Mammary epithelial cell (primary cell): ENCODE measurements at places on chromosomes 16 and 17.

- no peak for DNase-seq
These were observed 30.9 kb upstream of the FOXF1 start for GRCh38 chr16:86479419-86479818.

DNA sequence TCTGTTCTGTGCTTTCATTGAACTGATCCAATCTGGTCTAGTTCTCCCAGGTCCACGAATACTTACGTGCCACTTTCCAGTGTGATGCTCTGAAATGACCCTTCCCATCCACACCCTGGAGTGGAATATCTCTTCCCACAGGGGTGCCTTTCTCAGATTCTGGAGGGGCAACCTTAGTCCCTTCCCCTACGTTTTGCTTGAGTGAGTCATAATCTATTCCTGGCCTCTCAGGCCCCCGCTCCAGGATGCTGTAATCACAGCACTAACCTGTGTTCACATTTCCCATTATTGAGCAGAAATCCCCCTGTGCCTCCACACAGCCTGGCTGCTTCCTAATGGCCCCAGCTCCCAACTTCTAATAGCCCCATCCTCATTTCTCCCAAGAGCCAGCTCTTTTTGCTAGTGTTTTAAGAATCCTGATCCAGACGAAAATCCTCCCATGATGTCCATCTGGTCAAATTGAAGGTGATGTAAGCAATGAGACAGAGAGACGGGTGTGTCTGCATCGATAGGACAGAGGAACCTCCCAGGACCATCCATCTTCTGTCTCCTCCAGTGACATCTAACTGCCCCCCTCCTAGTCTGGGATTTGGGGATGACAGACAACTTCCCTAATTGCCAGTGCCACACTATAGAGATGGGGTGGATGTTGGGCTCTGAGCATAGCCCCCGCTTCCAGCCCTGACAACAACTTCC lies 164.0 kb upstream of the MAF start:
- DNase-seq: no peak

- DNase-seq: no peak
These were observed 69.5 kb upstream of the GNG13 start for GRCh38 chr16:869823-870641.

- DNase-seq: no peak
These were observed 116.5 kb downstream of the ADCY9 start for GRCh38 chr16:3999479-4000325.

GRCh38 chr17:55743103-55743679 lies 7.7 kb upstream of the PCTP start:
- peak; percentile 91 for DNase-seq

DNA sequence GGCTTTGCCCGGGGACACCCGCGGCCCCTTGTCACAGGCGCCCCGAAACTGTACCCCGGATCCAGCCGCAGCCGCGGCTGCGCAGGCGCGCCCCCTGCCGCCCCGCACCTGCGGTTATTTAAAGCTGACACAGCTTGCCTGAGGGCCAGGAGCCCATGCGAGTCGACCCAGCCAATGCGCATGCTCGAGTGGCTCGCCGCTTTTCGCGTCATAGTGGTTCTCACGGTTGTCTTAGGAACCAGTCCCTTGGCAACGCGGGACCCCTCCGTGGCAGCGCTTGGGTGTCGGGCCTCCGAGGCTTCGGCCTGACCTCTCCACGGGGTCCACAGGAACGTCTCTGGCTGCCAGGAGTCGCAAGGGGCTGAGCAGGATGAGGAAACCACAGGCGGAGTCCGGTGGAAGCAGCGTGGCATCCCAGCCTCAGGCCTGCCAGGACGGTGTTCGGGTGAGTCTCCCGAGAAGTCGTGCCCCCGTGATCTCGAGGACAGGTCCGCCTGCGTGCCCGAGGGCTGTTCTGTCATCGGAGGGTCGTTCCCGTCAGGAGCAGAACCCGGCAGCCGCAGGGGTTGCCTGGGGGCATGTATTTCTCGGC lies 716.9 kb downstream of the KCNJ18 start:
- DNase-seq: no peak

DNA sequence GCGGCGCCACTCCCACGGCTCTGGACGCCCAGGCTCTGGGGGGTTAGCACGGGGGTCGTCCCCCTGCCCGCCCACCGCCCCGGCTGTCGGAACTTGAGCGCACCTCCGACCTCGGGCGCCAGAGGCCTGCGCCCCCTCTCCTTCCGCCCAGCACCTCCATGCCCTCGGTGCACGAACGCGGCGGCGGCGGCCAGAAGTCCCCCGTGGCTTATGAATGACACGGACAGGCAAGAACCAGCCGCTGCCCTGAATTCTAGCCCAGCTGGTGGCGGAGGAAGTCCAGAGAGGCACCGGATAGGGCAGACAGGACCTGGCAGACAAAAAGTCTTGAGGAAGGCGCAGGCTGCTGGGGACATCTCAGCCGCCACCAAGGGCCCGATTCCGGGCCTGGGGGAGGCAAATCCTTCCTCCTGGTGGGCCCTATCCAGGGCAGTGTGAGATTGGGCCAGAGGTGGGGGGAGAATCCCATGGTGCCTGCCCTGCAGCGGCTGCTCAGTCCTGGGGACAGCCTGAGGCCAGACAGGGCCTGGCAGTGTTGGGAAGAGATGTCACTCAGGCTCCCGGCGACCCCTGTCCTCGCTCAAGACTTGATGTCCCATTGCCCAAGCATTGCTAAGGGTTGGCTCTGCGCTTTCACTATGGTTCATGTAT lies 897 bp upstream of the CYGB start:
- DNase-seq: no peak

DNA sequence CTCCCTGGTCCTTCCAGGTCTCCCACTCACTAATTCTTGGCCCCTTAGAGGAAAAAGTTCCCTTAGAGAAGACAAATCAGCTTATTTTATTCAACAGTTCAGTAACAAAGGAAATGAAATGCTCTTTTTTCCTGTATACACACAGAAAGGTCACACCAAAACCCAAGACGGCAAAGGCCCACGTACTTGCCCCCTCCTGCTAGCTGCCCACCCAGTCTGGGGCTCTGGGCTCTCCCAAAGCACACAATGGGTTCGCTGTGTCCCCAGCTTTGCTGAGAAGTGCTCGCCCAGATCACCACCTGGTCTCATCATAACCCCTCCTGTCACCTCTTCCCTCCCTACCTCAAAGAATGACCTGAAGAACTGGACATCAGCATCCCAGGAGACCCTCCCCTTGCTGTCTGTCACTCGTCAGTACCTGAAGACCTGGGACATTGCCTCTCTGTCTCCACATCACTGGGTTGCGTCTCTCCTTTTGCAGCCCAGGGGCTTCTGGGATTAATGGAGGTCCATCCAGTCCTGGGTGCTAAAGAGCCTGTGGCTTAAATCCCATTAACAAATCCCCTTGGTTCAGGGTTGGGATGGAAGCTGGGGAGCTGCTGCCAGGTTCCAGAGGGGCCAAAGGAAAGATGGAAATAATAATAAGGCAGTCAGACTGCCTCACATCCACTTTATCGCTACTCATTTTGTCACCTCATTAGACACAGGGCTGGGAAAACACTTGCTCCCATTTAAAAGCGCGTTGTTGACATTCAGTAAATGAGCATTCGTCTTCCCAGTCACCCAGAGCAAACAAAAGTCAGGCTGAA lies 3.3 kb downstream of the SLC6A4 start:
- DNase-seq: no peak

DNA sequence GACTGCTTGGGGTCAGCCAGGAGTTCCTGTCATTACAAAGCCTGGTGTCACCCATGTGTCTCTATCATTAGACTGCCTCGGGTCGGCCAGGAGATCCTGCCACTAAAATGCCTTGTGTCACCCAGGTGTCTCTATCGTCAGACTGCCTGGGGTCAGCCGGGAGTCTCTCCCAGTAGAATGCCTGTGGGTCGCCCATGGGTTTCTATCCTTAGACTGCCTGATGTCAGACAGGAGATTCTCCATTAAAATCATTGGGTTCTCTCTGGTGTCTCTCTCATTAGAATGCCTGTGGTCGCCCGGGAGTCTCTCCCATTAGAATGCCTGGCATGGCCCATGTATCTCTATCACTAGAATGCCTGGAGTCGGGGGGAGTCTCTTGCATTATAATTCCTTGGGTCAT lies 2231.0 kb downstream of the TP53TG3F start:
- DNase-seq: no peak

DNA sequence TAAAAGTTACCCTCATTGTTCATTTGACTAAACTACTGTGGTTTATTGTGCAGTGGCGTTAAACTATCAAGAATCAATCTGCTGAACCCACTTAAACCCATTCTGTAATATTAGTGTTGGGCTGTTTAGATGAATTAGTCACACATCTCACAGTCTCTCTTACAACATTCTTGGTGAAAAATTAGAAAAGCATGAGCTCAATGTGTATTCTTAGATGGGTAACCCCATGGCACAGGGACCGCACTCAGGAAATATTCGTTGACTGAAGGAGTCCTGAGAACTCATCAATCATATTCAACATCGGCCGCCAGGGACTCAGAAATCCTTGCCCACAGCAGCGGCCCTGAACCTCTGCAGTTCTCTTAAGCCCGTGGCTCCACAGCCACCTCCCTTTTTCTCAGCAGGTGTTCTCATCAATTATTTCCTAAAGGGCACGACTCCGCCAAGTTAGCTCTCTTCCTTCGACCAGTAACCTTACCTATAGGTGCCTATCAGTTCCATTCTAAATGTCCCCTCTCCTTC lies 155.6 kb downstream of the STX8 start:
- DNase-seq: no peak

DNA sequence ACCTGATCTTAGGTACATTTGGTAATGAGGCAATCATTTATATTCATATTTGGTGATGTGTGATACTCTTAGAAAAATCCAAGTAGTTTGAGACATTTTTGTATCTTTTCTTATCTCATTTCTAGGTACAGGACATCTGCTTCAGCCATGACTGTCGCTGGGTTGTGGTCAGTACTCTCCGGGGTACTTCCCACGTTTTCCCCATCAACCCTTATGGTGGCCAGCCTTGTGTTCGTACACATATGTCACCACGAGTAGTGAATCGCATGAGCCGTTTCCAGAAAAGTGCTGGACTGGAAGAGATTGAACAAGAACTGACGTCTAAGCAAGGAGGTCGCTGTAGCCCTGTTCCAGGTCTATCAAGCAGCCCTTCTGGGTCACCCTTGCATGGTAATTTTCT lies 312.2 kb downstream of the BCAS3 start:
- DNase-seq: no peak

GRCh38 chr16:54200161-54200534 lies 86.4 kb downstream of the IRX3 start:
- no peak for DNase-seq

DNA sequence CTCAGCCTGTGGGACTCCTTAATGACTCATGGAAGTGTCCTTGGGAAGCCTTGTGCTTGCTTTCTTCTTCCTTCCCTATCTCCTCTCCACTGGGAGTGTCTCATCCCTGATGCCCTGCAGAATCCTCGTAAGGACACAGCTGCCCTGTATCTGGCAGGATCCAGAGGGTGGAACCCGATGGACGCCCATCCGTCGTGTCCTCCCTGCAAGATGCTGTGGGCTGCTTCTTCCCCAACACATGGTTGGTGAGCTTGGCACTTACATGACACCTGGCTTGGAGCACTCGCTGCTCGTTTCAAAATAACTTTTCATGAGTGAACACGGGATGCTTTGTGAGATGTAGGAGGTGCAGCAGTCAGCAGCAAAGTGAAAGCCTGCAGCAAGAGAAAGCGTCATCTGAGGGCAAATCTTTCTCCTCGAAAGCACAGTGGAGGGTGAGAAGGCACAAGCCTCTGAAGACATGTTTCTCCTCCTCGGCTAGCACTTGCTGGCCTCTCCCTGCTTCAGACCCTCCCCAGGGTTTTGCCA lies 3.3 kb downstream of the CCL15 start:
- DNase-seq: no peak

- peak; percentile 62 for DNase-seq
These were observed 1.6 kb downstream of the ACLY start for GRCh38 chr17:41917192-41917591.

- DNase-seq: peak; percentile 31
These were observed 3.7 kb upstream of the LYZL6 start for GRCh38 chr17:35947156-35947585.

DNA sequence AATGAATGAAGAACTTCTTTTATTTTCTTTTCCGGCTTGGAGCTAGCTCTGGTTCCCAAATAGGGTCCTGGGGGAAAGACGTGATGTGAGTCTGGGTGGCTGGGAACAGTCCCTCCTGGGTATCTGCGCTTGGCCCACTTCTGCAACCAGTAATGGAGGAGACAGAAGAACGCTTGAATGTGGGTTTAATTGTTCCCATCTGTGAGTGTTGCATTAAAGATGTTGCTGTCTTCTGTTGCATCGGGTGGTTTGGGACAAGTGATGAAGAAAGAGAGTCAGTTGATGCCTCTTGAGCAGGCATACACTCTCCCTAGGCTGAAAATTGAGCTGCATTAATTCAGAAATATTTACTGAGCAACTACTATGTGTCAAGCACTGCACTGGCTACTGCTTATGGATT lies 511.1 kb downstream of the CDH13 start:
- no peak for DNase-seq

- DNase-seq: peak; percentile 97
These were observed 10.2 kb downstream of the MYO19 start for GRCh38 chr17:36524428-36524876.

GRCh38 chr17:42853004-42853403 lies 2.0 kb downstream of the AOC3 start:
- no peak for DNase-seq

DNA sequence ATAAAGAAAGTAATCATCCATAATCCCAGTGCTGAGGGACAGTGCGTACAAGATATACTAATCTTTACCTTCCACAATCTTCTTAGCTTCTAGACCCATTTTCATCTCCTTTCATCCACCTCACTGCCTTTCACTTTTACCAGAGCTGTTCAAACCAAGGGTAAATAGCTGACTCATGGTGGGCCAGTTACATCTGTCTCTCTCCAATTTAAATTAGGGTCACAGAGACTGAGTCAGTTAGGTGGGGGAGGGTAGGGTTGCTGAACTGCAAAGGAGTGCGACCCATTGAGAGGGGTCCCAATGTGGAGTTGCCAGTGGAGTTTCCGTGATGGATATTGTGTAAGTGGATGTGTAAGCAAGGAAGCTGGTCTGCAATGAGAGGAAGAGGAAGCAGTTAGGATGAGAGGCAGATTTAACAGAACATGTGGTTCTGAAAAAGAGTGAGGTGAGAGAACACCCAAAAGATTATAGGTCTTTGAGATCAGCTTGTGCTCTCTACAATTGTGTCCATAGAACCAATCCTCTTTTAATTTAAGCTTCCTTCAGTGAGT lies 83.5 kb downstream of the GP2 start:
- DNase-seq: no peak

DNA sequence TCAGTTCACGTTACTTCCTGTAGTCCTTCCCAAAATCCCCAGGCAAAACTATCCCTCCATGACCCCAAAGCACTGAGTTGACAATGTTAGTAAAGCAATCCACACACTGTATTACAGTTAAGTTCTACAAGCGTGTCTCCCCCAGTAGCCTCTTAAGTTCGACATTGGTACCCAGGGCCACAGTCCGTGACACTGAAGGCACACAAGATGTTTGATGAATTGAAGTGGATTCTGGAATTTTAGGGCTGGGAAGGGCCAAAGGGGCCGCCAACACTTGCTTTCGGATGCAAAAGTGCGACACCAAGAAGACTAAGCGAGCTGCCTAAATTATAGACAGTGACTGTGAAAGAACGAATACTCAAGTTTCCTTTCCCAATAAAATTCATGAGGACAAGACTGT lies 1.5 kb downstream of the VPS35 start:
- DNase-seq: no peak
